ENCODE measurements at places on chromosomes 7 and 10. TPM values are rescaled to one million over a fixed set of nuclear protein-coding genes. Genes with fewer than 3 reads are reported as not detected.

Gene MYL7
- not detected for total RNA-seq

Gene TMEM229A
- total RNA-seq = not detected

Gene RNF148
- not detected for total RNA-seq

DNA sequence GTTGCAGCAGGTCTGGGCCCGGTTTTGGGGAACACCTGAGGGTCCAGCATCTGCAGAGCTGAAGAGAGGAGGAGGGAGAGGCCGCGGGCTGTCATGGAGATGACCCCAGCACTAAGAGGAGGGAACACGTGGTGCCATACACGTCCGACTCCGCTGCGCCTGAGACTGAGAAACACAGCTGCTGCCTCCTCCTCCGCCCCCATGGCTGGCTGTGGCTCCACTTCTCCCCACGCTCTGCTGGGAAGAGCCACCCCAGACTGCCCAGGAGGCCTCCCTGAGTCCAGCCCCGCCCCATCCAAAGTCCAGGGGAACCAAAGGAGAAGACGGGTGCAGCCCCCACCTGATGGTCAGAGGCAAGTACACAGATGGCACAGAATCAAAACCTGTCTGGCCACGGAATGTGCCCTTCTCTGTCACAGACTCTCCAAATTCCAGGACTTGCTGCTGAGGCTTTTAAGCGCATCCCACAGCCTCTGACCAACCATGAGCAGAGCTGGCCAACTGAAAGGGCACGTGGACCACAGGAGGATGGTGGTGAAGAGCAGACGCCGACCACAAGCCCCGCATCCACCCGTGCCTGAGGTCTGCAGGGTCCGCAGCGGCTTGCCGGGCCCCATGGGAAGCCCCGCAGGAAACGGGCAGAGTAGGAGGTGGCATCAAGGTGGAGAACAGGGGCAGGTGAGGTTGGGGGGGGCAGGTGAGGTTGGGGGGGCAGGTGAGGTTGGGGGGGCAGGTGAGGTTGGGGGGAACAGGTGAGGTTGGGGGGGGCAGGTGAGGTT lies 24.0 kb downstream of the STK32C start:
- no peak for DNase-seq

DNA sequence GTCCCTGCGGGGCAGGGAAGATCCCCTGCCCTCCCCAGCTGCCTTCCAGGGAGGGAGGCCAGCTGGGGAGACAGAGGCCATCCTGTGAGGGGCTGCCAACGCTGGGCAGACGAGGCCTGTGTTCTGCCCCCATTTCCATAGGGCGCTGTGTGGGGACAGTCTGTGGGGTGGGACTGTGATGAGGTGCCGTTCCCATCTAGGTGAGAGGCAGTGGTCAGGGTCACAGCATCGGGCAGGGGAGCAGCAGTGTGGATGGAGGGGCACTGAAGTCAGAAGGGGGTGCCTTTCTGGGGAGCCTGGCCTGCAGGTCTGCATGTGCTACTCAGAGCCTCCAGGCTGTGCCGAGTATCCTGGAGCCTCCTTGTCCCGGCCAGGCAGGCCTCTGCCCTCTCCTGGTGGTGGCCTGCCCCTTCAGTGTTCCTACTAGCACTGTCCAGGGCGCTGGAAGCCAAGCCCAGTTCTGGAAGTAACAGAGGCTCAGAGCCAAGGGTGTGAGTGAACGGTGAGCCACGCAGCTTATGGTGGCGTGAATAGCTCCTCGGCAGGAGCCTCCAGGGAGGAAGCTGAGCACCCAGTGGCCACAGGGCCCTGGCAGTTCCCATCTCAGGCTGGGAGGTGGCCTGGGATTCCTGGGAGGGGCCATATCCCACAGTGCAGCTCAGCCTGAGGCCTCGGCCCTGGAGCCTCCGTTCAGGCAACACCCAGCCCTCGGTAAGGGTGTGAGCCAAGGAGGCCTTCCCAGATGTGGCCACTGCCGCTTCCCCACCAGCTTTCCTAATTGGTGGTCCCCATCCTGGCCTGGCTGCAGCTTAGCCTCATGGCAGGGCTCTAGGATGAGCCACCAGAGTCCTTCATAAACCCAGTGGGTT lies 23.3 kb upstream of the CSGALNACT2 start:
- DNase-seq = no peak

DNA sequence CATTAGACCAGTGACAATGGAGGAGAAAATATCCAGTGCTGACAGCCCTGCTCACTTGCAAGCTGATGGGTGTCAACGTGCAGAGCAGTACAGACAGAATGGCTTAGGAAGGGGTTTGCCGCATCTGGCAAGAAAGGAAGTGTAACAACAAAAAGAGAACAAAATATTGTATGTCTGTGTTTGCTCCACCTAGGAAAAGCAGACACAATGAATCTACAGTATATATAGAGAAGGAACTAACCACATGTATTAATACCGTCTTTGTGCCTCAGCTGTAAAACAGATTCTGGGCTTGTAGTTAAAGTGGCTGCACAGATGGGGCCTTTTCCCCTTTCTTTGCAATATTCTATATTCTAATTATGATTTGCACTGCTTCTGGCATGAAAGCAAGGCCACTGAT lies 281.1 kb upstream of the MEOX2 start:
- no peak for DNase-seq

Gene ADAM12
- total RNA-seq = 3.3 TPM

- DNase-seq = no peak
These were observed 156.1 kb downstream of the RNLS start for GRCh38 chr10:88427024-88427423.

- DNase-seq = no peak
These were observed 965.5 kb downstream of the GRID1 start for GRCh38 chr10:85400981-85401695.

- DNase-seq = no peak
These were observed 87.8 kb downstream of the LANCL2 start for GRCh38 chr7:55452971-55453370.

- DNase-seq = peak; percentile 89
These were observed 23.0 kb upstream of the ZNF488 start for GRCh38 chr10:47406870-47407691.

- DNase-seq = no peak
These were observed 232.1 kb upstream of the LYZL1 start for GRCh38 chr10:29056729-29057128.

DNA sequence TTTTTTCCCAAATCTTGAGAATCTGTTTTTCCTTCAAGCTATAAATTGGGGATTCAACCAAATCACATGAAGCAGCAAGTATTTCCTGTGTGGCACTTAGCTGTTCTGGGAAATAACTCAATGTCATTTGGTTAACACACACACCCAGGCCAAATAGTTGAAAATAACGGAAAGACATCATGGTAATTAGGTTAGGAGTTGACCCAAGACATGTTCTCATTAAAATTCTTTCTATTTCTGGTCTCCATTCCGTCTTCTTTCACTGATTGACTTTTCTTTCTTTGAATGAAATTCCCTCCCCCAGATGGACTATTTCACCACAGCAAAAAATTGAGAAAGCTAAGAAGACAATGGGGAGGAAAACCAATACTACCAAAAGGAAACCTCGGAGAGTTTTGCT lies 30.5 kb downstream of the NRP1 start:
- no peak for DNase-seq

DNA sequence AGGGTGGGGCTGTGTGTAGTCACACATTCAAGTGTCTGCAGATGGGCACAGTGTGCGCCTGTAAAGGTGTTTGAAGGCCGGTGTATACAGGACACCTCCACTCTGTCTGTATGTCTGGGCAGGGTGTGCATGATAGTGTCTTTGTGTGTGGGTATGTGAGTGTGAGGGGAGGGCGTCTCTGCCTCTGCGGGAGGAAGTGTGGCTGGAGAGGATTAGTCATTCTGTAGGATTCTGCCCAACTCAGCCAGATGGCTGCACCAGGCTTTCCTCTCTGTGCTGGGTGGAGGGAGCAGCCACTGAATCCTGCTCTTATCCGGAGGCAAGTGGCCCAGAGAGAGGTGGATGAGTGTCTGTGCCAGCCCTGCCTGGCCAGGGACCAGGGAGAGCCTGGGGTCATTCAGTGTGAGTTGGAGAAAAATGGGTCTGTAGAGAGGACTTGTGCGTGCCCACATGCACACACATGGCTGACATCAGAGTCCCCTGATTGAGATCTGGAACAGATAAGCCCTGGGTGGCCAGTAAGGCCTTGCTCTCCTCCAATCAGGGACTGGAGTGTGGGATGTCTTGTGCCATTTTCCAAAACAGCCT lies 1.7 kb downstream of the SFXN3 start:
- peak; percentile 89 for DNase-seq

DNA sequence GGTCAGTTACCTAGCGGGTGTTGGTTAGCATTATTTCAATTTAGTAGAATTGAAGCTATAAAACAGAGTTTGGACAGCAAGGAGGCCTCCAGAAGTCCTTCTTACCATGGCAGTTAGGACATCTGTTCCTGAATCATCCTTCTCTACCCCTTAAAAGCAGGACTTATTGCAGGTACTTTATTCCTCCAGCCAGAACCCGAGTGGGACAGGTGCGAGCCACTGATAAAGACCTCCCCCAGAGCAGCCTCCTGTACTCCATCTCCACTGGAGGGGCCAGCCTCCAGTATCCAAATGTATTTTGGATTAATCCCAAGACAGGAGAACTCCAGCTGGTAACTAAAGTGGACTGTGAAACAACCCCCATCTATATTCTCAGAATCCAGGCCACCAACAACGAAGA lies 54.6 kb downstream of the CDHR3 start:
- no peak for DNase-seq

Gene AHCYL2
- total RNA-seq = 6.6 TPM

- DNase-seq = no peak
These were observed 290.2 kb downstream of the C7orf25 start for GRCh38 chr7:42621543-42622219.

GRCh38 chr7:157488281-157488680 lies 151.5 kb downstream of the DNAJB6 start:
- DNase-seq = peak; percentile 68

- DNase-seq = no peak
These were observed 177.8 kb downstream of the NSUN6 start for GRCh38 chr10:18473424-18474117.

GRCh38 chr7:79495544-79496272 lies 42.2 kb upstream of the MAGI2 start:
- DNase-seq = peak; percentile 87

Gene ARMS2
- not detected for total RNA-seq

Gene MYPN
- 0.39 TPM for total RNA-seq

Gene TRIP6
- 88.0 TPM for total RNA-seq

- DNase-seq = no peak
These were observed 49.9 kb downstream of the ANK3 start for GRCh38 chr10:60339757-60340156.

- no peak for DNase-seq
These were observed 23.8 kb upstream of the WASL start for GRCh38 chr7:123772652-123773051.

DNA sequence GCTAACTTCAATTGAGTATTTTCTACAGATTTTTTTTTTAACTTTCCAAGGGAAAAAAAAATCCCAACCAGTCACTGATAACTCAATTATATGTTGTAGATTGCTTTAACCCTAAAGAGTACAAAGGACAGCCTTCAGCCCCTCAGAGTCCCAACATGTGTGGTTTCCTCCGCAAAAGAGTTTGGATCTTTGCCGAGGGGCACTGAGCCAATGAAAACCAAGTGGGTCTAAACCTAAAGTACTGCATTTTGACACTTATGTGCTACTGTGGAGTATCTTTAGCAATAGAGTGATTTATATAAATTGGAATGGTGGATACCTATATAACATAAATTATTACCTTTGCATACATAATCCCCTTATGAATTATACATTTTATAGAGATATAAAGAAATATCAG lies 91.5 kb downstream of the SEMA3D start:
- no peak for DNase-seq

Gene CTAGE4
- not detected for total RNA-seq

- no peak for DNase-seq
These were observed 1020.6 kb downstream of the XPNPEP1 start for GRCh38 chr10:108902619-108903285.

DNA sequence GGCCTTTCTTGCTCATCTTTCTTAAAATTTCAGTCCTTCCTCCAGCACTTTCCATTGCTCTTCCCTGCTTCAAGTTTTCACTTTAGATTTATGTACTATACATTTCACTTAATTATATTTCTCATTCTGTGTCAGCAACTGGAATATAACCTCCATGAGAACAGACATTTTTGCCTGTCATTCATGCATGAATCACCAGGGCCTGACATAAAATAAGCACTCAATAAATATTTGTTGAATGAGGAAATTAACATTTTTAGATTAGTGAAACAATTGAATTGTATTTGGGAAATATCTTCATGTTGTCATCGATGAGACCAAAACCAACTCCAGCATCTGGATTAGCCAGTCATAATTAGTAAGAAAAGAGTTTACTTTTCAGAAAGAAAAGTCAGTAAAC lies 6.1 kb downstream of the SAMD9L start:
- DNase-seq = no peak

DNA sequence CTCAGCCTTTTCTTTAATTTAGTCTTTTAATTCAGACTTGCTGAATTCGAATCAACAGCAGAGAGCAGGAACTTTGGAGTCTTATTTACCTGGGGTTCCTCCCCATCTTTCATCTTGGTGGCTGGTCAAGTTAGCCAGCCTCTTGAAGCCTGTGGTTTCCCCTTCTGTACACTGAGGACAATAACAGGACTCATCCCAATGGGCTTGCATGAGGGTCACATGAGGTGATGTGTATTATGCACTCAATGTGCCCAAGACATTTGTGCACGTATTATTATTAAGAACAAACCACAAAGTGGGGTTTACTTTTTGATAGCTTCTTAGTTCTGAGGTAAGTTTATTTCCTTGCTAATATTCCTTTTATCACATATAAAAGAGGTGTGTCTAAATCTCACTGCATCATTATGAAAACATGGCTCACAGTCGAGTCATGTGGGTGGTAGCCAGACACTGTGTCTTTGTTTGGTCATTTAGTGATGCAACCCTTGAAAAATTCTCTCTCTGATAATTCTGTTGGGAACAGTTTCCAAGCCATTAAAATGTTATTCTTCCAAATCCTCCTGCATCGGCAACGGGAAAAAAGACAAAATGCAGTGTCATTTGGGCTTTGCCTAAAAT lies 86.5 kb upstream of the GRB10 start:
- no peak for DNase-seq

DNA sequence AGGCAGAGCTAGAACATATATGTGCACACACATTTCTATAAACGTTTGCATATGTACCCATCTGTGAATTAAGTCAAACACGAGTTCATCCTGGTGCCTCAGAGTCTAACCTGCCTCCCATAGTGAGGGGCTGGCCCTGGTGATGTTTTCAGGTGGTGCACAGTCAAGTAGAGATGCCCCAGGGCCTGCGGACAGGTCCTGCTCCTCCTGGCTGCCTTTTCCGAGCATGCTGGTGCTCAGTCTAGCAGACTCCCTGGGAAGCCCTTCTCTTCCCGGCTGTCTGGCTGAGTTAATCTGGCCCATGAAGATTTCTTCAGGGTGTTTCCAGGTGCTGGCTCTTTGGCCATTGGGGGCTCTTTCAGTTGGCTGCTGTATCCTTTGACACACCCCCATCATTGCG lies 14.3 kb downstream of the ADCY1 start:
- DNase-seq = no peak

Gene BAIAP2L1
- total RNA-seq = 15.9 TPM

Gene ANK3
- total RNA-seq = not detected

Measured in SJSA1 (cell line).